Mucosa of gallbladder (tissue), 1 donor: ENCODE measurements at places on chromosomes 5 and 9. TPM values are rescaled to one million over a fixed set of nuclear protein-coding genes. Genes with fewer than 3 reads are reported as not detected.

DNA sequence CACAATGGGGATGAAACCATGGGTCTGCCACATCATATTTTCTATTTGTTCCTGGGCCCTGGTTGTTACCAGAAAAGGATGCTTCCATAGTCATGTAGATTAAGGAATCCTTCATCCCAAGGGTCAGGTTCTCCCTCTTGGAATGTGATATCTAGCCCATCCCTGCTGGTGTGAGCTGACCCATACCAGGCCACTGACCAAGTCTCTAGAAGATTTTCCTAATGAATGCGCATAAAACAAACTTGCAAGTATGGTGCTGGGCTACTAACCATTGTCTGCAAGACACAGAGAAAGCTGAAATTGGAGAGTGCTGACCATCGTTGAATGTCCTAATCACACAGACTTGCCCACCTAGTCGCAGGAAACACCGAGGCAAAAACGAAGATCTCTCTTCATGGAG lies 972.6 kb downstream of the EFNA5 start:
- DNase-seq, result no peak

GRCh38 chr5:108935611-108936010 lies 187.9 kb downstream of the FER start:
- no peak for DNase-seq

The PHF24 gene
- 0.29 TPM for total RNA-seq

GRCh38 chr9:126327006-126327713 lies 531 bp downstream of the MVB12B start:
- no peak for DNase-seq
